ENCODE measurements at places on chromosomes 2 and 18.

DNA sequence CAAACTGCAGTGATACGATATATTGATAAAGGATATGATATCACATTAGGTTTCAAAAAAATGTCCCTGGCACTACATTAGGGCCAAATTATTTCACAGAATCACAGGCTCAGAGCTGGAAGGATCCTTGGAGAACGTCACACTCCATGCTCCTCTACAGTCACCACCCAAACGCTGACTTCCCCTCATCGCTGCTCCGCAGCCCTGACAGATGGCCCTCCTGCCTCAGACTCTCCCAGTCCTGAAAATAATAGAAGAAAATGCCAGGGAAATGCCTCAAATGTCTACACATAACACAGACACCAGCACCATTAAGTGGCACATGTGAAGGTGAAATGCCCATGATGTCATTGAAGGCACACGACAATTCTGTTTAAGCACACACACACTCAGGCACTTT lies 72.0 kb downstream of the ZNF521 start:
- DNase-seq, result no peak

DNA sequence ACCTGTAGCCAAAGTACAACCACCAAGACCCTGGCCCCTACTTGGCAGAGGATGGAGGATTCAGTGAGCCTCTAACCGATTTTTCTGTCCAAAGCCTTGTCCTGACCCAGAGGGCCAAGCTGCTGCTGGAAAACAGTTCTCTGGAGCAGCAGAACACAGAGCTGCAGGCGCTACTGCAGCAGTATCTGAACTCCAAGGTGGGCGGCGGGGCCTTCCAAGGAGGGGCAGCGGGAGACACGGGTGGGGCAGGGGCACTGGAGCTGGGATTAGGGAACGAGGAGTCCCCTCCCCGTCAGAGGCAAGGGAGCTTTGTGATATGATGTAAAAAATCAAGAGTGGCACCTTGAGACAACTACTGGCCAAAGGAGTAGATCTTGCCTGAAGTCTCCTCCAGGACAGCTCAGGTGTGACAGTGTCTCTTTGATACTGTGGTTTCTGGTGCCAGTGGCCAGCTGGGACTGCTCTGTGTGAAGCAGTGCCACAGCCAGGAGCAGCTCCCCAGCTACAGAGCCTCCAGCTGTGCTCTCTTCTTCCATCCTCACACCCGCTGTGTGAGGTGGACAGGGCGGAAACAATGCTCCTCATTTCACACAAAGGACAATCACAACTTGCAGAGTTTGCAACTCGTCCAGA lies 22.8 kb downstream of the OTOF start:
- no peak for DNase-seq

GRCh38 chr18:55420665-55421307 lies 167.2 kb downstream of the TCF4 start:
- no peak for DNase-seq

DNA sequence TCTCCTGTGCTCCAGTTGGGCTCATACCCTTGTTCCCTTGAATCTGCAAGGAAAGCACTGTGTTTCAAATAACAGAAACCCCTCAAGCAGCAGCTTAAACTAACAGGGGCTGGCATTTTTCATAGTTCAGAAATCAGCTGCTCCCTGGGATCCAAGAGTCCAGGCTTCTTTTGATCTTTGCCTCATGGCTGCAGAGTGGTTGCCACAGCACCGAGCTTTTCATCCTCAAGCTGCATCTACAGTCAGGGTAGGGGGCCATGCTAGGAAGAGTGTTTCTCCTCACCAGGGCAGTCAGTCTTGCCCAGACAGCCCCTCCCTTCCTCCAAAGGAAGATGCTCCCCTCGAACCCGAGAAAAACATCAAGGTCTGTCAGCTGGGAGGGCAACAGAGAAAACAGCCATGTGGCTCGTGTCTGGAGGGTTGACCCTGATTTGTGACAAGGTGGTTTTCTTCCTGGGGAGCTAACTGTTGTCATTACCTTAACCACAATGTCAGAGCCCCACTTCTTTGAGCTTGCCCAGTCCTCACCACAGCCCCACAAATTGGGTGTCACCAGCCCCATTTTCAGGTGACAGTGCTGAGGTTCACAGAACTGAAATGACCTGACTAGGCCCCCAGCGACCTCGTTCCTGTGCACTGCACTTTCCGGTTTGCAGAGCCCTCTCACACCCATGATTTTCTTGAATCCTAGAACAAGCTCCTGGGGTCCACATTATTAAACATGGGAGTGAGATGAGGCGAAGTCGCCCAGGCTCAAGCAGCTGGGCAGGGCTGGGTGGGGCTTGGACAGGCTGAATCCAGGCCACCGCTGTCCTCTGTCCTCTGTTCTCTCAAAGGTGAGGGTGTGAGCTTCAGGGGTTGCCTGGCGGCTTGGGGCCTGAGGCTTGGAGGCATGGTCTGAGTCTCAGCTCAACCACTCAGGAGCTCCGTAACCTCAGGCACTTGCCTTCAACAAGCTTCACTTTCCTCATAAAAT lies 21.9 kb downstream of the ATOH8 start:
- no peak for DNase-seq

GRCh38 chr2:112916145-112916571 lies 5.2 kb downstream of the IL37 start:
- no peak for DNase-seq

DNA sequence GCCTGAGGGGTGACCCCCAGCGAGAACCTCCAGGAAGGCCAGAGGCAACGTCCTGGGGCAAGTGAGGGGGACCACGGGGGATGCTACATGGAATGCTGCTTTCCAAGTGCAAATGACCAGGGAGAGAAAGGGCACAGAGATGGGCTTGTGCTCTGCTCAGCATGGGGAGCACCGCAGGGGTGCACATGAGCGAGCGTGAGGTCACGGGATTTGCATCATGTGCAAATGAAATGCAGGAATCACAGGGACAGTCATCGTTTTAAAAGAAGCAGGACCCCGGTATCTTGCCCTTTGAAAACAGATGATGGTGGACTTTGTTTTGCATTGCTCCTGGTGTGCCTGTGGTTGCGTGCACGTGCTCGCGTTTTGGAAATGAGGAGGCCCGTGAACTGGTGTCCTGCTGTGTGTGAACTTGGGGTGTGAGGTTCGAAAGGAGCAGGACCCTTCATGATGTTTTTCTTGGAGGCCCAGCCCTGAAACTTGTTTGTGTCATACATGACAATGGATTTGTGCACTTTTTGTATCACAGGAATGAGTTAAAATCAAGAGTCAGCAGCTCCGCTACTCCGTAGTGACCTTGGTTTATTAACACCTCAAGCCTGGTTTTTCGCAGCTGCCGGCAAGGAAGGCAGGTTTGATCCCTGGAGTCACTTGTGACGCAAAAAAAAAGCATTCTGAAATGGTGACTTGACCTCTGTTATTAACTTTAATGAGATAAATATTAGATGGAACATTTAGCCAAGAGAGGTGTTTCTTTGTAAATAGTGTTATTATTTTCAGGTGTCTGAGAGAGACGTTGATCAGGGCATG lies 234.5 kb downstream of the LDLRAD4 start:
- no peak for DNase-seq

GRCh38 chr2:33262097-33262496 lies 214.4 kb upstream of the RASGRP3 start:
- no peak for DNase-seq

GRCh38 chr18:35694808-35695207 lies 113.3 kb downstream of the GALNT1 start:
- no peak for DNase-seq

- no peak for DNase-seq
Observed at GRCh38 chr2:159214325-159214865, 72.1 kb downstream of the WDSUB1 start.

GRCh38 chr2:102030855-102031527 lies 39.2 kb downstream of the IL1R2 start:
- DNase-seq, result no peak

DNA sequence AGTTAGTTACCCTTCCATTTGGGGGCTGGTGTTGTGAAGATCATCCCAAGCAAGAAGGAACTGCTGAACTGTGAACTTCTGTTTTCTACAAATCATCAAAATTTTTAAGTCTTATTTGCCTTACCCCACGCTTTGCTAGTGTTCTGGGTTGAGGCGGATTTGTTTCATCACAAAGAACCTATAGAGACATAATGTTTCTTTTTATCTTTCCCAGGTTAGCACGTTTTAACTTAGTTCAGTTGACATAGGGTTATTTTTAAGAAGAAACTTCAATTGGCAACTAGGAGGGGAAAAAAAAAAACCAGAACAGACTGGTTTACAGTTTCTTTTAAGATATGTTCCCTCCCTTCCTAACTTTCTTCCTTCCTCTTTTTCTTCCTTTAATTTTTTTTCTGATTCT lies 31.1 kb upstream of the CERS6 start:
- no peak for DNase-seq

DNA sequence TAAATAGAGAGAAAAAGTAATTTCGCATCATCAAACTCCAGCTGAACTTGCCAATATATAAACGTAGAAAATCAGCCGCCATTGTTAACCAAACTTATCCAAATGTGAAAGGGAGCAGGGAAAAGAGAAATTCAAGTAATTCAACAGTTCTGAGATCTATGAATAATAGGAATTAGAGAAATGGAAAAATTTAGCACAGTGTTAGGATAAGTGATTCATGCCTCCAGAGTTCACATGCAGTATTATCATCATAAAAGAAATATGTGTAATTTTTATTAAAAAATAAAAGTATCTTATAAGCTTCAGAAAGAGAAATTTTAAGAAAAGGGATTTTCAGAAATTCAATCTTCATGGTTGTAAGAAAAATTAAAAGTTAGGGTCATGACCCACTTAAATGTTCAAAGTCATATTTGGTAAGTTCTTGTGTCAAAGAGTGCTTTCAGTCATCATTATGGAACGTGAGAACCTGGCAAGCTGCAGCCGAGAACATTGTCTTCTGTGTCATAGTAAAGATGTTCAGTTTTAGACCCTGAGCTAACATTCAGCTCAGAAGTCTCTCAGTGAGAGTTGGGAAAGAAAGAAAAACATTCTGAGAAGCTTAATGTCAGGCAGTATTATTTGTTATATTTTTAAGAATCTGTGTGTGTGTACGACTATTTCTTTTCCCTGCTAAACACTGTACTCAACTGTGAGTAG lies 414.3 kb upstream of the RGPD4 start:
- DNase-seq, result no peak

Data from effector memory CD4-positive, alpha-beta T cell (primary cell).